ENCODE measurements at places on chromosomes 11 and 22.

DNA sequence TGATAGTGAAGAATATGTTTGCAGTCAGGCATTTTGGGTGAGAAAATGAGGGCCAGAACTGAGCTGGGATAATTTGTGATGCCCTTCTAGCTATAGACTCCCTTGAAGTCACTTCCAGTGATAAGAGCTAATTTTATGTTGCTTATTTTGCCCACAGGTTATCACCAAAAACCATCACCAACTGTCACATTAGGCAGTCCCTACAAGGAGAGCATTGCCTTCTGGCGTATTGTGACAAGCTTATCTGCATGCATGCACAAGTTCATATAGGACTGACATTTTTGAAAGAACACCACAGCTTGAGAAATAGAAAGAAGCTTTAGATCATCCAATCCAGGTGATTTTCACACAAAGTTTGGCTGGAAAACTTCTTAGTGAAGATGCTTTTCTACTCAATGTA lies 735.3 kb upstream of the RAG2 start:
- ATAC-seq, result no peak

DNA sequence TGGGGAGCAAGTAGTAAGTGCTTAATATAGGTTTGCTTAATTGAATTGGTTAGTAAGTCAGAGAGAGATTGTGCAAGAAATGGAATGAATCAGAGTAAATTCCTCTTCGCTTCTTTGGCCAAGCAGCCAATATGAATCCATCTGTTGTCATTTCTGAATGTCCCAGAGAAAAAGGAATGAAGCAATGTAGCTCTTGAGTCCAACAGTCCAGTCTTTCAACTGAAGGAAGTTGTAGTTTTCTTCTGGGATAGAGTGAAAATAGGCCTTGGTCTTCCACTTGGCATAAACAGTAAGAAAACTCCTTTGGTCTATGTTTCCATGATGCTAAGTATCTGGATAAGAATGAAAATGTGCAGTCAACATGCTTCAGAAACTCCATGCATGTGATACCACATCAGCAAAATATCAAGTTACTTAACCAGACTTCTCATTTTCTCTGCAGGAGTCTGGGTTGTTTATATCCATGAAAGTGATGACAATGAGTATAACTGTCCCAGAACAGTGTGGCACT lies 1.8 kb upstream of the FIBIN start:
- ATAC-seq, result peak; percentile 81

- no peak for ATAC-seq
Observed at GRCh38 chr11:134545521-134545920, 133.5 kb upstream of the B3GAT1 start.

DNA sequence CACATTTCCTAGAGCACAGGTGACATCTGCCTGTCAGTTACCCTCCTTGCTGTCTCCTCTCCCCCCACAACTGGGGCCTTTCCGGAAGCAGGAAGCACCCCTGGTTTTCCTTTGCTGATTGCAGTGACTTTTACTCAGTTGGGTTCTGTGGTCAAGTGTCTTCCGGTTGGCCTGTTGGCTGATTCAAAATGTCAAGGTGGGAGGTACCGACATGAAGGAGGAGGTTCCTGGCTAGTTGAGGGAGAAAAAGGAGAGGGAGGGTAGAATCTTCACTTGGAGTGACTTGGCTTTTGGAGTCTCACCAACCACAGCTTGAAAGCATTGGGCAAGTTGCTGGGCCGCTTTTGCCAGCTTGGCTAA lies 9.3 kb upstream of the ADAMTS15 start:
- no peak for ATAC-seq

DNA sequence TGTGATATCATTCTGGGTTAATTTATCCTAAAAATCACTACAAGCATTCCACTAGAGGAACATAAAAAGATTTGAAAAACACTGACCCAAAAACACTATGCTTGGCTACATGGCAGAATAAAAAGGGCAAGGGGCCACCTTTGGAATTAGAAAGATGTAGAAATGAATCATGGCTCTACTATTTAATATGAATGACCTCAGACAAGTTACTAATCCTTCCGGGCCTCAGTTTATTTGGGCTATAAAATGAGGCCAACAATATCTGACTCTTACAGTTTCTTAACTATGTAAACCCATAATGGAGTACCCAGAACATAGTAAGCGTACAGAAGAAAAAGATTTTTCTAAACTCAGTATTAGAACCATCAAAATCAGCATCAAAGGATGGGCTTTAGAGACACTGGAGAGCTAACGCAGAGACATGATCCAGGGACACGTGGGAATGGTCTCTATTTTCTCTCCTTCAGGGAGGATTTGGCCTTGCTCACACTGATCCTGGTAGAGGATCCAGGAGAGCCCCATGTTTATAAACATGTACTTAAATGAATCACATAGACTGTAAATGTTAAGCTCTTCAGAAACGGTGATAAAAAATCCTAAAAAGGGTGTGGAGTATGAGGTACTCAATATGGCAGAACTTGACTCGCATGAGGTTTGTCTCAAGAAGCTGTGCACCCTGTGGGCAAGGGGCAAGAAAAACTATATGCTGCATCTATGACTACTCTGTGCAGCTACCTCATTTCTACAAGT lies 288.4 kb upstream of the PITPNB start:
- ATAC-seq, result no peak

DNA sequence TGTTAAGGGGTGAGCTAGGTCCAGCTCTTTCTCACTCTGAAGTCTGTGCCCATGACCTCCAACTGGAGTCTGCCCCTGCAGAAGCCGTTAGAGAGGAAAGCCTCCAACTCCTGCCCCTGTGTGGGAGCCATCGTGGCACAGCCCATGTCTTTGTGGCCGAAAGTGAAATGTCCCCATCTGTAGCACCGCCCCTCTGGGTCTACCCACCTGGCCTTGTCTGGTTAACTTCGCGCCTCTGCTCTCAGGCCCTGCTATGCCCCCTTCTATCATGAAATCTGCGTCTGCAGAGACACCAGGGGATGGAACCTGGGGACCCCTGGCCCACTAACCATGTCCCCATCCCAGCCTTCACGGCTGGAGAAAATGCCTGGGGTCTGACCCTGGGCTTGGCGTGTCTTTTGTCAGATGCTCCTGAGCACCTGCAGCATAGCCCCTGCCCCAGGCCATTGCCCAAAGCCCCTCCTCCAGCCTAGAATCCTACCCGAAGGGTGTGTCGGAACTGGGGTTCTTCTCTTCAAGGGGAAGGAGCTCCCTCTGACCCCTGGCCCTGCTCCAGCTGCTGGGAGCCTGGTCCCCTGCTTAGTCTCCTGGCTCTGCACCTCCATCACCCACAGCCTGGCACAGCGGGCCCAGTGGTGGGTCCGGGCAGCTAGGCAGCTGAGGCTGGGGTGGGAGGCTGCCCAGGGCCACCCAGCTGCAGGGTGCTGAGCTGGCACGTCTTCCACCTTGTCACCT lies 35.8 kb upstream of the HMOX1 start:
- no peak for ATAC-seq

DNA sequence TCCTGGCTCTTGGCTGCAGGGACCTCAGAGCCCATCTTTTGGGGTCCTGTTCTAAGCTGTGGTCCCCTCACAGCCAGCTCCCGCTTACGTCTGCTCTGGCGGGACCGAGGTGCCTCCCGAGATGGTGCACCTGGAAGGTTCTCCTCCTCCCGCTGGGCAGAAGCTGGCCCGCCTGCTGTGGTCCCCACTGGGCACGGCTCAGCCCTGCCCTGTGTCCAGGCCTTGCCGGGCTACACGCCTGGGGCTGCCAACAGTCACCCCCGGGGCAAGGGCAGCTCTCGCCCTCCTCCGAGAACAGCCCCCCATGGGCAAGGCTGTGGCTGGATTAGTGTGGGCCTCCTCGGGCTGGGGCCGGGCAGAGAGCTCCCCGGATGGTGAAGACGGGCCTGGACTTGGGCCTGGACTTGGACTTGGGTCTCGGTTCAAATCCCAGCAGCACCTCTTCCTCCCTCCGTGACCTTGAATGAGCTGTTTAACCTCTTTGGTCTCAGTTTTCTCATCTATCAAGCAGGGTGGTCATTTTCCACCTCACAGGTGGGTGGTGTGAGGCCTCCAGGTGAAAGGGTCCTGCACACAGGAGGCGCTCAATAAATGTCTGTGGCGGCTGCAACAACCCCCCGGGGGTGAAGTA lies 998 bp downstream of the BAIAP2L2 start:
- no peak for ATAC-seq

DNA sequence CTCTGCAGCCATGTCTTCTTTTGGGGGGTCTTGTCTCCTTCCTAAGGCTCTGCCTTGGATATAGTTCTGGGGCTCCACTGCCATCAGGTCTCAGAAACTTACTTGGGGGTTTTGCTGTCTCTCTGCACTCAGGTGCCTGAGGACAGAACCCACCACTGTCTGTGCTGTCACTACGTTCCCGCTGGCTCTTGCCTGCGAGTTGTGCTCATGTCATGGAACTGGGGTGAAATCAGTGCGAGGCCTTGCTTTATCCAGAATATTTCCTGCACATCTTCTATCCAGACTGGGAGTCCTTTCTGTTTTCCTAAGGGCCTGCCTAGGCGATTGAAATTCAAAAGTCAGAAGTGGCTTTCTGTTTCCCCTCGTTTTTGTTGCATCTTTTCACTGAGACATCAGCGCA lies 6.6 kb upstream of the USP2 start:
- no peak for ATAC-seq

- ATAC-seq, result no peak
Observed at GRCh38 chr11:79363256-79363655, 77.6 kb downstream of the TENM4 start.

DNA sequence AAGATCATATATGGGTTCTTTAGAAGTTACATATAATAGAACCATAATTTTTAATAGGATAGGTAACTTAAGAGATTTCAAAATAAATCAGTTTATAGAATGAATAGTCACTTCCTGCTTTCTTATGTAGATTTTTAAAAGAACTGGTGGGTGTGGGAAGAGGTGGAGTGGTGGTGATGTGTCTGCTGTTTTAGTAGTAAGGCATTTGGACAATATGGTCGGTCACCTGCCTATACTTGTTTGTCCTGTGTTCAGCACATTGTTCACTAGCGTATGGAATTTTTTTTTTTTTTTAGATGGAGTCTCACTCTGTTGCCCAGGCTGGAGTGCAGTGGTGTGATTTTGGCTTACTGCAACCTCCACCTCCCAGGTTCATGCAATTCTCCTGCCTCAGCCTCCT lies 39.3 kb downstream of the CCDC81 start:
- ATAC-seq, result peak; percentile 52

DNA sequence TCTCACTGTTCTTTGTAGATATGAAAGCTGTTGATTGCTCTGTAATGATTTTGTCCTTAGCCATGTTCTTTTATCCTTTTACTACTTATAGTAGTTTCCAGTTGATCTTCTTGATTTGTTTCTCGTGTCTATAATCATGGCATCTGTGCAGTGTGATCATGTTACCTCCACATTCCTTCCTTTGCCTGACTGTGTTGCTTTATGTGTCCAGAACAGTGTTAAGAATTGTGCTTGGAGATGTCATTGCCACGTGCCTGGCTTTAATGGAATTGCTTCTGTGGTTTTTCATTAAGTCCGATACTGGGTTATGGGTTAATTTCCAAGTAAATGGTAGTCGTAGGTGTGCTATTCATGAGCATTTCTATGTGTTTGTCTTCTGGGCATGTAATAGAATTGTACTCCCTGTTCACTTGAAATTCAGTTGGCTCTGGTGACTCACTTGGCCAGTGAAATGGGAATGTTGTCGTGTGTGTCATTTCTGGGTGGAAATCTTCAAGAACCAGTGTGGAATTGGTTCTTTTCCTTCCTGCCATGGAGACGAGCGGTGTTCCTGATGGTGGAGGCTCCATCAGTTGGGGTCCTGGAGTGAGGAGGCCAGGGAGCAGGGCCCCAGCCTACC lies 6.8 kb downstream of the GTSE1 start:
- peak; percentile 11 for ATAC-seq

DNA sequence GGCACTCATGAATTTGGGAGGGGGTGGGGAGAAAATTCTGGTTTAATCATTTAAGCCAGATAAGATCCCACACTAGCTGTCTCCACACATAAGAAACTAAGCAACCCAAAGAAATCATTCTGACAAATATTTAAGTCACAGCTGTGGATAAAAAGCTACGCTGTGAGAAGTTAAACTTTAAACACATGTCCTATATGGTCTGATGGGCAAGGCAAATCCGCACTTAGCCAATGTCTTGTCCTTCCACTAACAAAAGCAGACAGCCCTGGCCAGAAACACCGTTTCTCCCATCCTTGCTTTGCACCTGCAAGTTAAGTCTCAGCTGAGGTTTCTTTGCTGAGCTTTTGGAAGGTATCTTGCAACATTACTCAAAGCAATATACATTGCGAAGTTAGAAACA lies 68.0 kb downstream of the ETS1 start:
- no peak for ATAC-seq

- no peak for ATAC-seq
Observed at GRCh38 chr11:42465623-42466022, 846.2 kb upstream of the API5 start.

DNA sequence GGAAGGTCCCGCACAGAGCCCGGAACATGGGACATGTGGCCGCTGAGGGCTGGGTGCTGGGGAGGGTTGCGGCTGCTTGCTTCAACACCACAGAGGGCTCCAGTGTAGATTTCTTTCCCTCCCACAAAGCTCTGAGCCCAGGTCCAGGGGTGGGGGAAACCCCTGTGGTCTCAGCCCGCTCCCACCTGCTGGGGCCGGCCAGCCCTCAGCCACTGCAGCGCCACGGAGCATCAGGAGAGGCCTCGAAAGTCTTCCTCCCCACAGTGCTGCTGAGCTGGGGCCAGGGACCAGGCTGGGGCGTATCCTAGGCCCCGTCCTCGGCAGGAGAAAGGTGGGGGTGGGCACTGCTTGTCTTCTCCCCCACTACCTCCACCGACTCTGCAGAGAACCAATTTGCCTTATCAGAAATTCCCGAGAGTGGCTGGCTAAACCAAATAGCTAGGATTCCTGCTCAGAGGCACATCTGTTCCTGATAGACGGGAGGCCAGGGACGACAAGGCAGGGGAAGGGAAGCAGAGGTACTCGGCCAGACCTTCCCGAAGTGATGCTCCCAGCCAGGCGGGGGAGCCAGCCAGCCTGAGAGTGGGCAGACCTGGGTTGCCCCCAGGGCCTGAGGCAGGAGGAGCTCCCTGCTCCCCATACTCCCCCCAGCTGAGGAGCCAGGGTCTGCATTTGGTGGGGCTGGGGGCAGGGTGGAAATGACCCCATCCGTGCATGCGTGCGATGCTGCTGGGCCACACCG lies 18.7 kb downstream of the IGF2 start:
- no peak for ATAC-seq

Measured in esophagus mucosa (tissue), 1 donor.